ENCODE measurements at places on chromosomes 4 and X.

- DNase-seq = no peak
Observed at GRCh38 chr4:31291238-31291637, 571.1 kb downstream of the PCDH7 start.

DNA sequence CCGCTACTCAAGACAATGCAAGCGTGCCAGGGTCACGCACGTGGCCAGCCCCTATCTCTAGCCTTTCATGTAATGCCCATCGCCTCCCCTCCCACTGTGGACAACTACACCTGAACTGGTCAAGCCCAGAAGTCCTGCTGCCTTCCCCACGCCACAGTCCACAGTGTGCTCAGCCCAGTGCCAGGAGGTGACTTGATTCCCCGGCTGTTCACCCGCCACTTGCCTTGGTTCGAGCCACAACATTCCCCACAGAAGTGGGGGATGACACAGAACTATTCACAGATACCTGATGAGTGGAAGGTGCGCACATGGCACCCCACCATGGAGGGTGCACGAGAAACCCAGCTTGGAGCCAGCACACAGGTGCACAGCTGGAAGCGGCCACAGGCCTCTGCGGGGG lies 6.8 kb downstream of the ARHGAP4 start:
- DNase-seq = no peak

GRCh38 chr4:8664031-8664805 lies 71.7 kb downstream of the CPZ start:
- no peak for DNase-seq

- no peak for DNase-seq
Observed at GRCh38 chrX:104995546-104995945, 224.9 kb downstream of the TEX13A start.

- no peak for DNase-seq
Observed at GRCh38 chr4:54660591-54660990, 2.8 kb downstream of the KIT start.

DNA sequence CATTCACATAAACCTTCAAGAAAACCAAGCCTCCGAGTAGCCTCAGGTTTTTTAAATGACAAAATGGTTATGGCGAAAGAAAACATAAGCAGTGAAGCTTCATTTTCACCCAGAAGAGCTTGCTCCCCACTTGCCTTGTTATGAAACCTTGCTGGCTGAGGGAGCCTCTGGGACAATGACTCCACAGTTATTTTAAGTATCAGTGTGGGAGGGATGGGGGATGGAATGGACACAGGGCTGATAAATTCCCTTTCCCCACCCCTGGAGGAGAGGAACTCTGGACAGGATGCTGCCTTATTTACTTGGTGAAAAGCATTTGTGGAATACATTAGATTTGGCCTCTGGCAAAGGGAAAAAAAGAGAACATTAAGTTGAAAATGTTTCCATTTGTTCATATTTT lies 220.7 kb upstream of the CNKSR2 start:
- no peak for DNase-seq

GRCh38 chr4:85783900-85784299 lies 308.9 kb downstream of the ARHGAP24 start:
- DNase-seq = no peak

DNA sequence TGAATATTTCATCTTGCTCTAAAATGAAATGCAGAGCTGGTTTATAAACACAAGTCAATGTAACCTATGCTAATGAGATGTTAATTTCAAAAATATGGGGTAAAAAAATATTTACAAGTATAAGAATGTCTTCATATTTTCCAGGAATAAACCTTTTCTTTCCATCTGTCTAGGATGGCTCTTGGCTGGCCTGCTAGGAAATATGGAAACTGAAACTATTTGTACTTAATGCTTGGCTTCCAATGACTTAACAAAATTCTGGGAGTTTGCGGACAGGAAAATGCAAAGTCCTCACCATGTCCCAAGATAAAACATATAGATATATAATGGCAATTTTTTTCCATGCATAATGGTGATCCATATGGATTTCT lies 168.1 kb downstream of the SCFD2 start:
- DNase-seq = no peak

DNA sequence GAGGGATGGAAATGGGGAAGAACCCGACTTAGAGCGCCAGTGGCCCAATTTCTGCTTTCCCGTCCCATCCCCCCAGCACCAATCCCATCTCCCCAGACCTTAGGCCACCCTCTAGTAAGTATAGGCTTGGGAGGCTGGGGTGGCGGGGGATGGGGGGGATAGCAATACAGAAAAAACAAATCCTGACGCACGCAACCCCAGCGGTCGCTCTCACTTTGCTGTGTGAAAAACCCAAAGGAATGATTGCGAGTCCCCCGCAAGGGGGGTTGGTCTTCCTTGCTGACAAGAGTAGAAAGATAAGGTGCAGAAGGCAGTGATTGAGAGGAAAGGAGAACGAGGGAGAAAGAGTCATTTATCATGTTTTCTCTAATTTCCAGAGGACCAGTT lies 863 bp downstream of the CPE start:
- no peak for DNase-seq

DNA sequence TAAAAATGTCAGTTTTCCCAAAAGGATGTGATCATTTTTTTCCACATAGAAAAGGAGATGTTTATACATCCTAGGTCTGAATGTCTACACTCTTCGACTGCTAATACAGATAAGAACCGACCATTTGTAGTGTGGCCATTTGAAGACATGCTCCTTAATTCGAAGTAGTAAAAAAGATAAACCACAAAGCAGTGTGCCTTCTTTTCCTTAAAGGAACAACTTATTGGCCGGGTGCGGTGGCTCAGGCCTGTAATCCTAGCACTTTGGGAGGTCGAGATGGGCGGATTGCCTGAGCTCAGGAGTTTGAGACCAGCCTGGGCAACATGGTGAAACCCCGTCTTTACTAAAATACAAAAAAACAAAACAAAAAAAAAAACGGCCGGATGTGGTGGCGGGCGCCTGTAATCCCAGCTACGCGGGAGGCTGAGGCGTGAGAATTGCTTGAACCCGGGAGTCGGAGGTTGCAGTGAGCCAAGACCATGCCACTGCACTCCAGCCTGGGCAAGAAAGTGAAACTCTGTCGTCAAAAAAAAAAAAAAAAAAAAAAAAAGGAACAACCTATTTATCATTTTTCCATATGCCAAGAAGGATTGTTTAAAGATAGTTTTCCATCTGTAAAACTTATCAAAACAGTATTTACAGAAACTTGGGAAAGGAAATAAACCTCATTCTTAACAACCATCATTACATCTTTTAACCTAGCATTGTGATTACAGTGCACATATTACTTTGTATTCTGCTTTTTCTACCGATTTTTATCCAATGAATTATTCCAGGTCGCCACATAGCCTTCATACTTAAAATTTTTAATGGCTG lies 2.6 kb downstream of the INTS6L start:
- DNase-seq = no peak

- DNase-seq = no peak
Observed at GRCh38 chr4:127889903-127890302, 9.2 kb downstream of the PLK4 start.

DNA sequence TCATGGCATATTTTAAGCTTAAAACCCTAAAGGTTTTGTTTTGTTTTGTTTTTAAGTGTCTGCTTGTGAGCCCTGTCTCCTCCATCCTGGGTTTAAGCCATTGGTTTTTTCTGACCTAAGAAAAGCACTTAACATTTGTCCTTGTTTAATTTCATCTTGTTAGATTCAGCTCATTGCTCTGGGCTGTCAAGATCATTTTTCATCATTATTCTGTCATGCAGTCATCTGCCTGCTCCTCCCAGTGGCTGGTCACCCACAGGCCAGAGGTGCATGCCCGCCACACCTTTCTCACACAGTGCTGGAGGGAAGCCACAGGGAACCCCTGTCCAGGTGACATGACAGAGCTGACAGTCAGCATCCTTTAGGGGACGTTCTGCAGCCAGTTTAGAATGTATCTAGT lies 11.7 kb upstream of the REELD1 start:
- DNase-seq = no peak

- no peak for DNase-seq
Observed at GRCh38 chr4:54669831-54670230, 12.1 kb downstream of the KIT start.

DNA sequence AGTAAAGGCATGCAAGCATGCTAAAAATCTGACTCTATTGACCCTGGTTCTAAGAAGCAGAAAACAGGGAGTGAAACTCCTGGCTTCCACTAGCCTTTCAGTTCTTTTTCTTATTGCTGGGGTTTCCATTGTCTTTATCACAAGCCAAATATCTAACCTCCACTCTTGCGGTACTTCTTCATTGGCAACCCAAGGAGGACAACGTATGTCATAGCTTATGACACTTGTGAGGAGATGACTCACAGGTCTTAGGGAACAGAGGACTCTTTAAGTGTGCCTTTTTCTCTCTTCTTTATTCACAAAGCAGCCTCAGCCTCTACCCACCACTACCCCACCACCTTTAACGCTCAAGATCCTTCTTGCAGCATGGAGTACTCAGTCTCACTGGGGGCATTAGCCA lies 124.2 kb downstream of the GUCY2F start:
- no peak for DNase-seq

DNA sequence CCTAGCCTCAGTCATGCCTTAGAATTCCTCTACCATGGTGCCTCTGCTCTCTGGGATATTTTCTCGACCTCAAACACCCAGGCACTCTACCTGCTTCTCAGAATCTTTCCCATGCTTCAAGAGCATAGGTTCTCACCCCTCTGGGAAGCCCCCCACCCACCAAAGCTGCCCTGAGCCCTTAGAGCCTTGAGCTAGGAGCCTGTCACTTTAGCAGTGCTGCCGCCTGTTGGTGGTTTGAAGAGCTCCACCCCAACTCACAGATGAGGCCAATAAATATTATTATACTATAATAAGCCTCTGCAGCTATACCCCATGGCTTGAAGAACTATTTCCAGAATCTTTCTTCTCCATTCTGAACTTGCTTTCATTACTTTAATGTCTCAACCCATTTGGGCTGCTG lies 109.7 kb downstream of the RTL5 start:
- DNase-seq = no peak

DNA sequence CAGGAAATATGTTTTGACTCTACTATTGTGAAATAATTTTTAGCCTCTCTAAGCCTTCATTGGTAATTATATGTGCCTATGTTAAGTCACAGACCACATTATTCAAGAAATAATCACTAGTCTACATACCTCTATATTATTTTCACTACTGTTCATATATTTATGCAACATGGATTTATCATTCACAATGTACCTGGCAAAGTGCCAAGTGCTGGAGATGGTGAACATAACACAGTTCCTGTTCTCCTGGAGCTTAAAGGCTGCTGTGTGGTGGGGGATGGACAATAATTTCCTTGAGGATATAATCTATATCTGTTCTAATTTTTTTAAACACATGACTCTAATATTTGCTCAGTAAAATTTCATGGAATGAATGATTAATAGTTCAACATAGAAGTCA lies 527.7 kb upstream of the CXorf51A start:
- DNase-seq = no peak

DNA sequence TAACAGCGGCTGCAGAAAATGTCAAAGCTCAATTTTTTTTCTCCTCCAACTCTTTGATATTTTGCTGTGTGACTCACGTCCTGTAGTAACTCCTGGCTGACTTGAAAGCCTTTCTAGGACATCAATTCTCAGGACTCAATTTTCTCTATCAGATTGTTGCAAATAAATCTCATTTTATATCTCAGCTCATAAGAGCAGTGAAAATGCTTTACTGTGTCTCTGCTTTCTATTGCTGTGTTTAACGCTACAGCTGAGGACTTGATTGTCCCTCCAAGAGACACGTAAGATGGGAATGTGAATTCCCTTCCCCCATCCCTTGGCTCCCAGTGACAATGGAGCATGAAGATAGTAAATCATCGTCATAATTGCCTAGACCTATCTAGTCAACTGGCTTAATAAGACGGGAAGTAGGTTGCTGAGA lies 20.5 kb upstream of the CBR4 start:
- no peak for DNase-seq

DNA sequence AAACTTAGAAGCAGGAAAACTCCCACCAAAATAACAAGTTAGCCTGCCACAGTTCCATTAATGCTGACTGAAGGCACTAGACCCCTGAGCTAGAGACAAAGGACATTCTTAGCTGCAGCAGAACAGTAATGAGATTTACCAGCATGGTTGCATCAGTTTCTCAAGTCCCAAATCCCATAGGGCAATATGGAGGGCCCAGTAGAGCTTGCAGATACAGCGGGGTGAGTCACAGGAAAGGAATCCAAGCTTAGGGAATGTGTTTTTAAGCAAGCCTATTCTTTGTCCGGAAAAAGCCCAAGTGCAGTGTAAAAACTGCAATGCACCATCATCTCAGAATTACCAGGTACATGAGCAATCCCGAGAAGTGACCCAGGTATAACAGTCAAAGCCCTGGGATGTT lies 51.3 kb upstream of the EXOC1L start:
- DNase-seq = no peak

- no peak for DNase-seq
Observed at GRCh38 chr4:111689214-111689613, 456.0 kb upstream of the FAM241A start.

- DNase-seq = no peak
Observed at GRCh38 chrX:30570505-30570904, 7.1 kb downstream of the TASL start.

DNA sequence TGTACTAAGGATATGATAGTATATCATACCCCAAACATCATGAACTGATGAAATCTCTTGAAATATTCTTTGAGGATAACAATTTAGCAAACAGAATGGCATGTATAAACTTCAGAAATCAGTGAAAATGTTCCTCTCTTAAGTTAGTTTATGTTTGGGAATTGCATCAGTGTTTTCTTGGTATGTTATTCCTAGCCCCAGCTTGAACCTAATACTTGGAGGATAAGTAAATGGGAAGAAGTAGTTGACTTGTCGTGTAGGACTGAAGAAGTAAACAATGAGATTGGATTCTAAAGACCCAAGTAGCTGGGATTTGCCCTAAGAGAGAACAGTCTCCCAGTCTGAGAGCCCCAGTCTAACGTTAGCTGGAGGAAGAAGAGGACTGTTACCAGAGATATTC lies 355.7 kb downstream of the GALNTL6 start:
- DNase-seq = no peak

GRCh38 chr4:3660086-3660927 lies 105.9 kb upstream of the ADRA2C start:
- no peak for DNase-seq
